ENCODE measurements at places on chromosomes 12 and 14. TPM values are rescaled to one million over a fixed set of nuclear protein-coding genes. Genes with fewer than 3 reads are reported as not detected.

IQSEC3 gene
- total RNA-seq, result 8.8 TPM

KRT73 gene
- not detected for total RNA-seq

PLCZ1 gene
- total RNA-seq, result not detected

NFATC4 gene
- 298 TPM for total RNA-seq

TMEM132C gene
- total RNA-seq, result 26.0 TPM

CCDC177 gene
- total RNA-seq, result 0.24 TPM

STAB2 gene
- total RNA-seq, result not detected

OR4M1 gene
- total RNA-seq, result not detected

SERPINA10 gene
- not detected for total RNA-seq

FAM177A1 gene
- 48.5 TPM for total RNA-seq

GRCh38 chr12:16675438-16675837 is 69.5 kb upstream of the LMO3 start:
- H3K27me3 ChIP-seq, result peaks cover 6% of the 10 kb centered on the region
- H3K27ac ChIP-seq, result no peak overlapping the region
- H3K36me3 ChIP-seq, result no peaks in the 10 kb centered on the region
- H3K4me1 ChIP-seq, result no peaks in the 10 kb centered on the region
- DNase-seq, result no peak
- H3K4me3 ChIP-seq, result no peak overlapping the region

DNA sequence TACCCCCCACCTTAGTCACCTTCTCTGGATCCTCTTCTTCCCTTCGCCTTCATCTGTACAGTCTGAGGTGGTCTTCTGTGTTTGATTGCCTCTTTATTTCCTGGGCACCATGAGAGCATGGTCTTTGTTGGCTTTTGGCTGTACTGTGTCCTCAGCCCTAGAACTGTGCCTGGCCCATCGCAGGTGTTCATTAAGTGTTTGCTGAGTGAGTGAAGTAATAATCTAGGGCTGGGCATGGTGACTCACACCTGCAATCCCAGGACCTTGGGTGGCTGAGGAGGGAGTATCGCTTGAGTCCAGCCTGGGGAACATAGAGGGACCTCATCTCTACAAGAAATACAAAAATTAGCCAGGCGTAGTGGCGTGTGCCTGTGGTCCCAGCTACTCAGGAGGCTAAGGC is 13.9 kb downstream of the ALDH2 start:
- H3K36me3 ChIP-seq, result peaks cover 27% of the 10 kb centered on the region
- peaks cover 8% of the 10 kb centered on the region for H3K4me1 ChIP-seq
- no peak overlapping the region for H3K4me3 ChIP-seq
- H3K27me3 ChIP-seq, result no peaks in the 10 kb centered on the region
- H3K27ac ChIP-seq, result no peak overlapping the region

GRCh38 chr12:39905152-39905551 is 200.7 kb downstream of the SLC2A13 start:
- H3K4me3 ChIP-seq, result no peak overlapping the region
- H3K4me1 ChIP-seq, result no peaks in the 10 kb centered on the region

DNA sequence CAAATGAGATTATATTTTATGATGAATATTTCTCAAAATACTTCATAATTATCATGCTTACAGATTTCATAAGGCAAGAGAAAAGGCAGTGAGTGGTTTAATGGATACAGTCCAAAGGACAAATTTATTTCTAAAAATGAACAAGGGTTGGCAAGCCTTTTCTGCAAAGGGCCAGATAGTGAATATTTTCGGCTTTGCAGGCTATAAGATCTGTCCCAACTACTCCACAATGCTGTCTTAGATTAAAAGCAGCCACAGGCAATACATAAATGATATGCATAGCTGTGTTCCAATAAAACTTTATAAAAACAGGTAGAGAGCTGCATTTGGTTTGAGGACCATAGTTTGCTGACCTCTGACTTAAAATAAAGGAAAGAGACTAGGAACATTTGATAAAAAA is 42.9 kb upstream of the STK38L start:
- no peaks in the 10 kb centered on the region for H3K36me3 ChIP-seq
- no peak overlapping the region for H3K4me3 ChIP-seq
- no peak for DNase-seq
- H3K27ac ChIP-seq, result no peak overlapping the region
- no peaks in the 10 kb centered on the region for H3K4me1 ChIP-seq

- no peak overlapping the region for H3K27ac ChIP-seq
- DNase-seq, result no peak
- no peak overlapping the region for H3K4me3 ChIP-seq
- H3K27me3 ChIP-seq, result peaks cover 65% of the 10 kb centered on the region
Observed at GRCh38 chr12:113445544-113446171, 23.5 kb downstream of the SDSL start.

DNA sequence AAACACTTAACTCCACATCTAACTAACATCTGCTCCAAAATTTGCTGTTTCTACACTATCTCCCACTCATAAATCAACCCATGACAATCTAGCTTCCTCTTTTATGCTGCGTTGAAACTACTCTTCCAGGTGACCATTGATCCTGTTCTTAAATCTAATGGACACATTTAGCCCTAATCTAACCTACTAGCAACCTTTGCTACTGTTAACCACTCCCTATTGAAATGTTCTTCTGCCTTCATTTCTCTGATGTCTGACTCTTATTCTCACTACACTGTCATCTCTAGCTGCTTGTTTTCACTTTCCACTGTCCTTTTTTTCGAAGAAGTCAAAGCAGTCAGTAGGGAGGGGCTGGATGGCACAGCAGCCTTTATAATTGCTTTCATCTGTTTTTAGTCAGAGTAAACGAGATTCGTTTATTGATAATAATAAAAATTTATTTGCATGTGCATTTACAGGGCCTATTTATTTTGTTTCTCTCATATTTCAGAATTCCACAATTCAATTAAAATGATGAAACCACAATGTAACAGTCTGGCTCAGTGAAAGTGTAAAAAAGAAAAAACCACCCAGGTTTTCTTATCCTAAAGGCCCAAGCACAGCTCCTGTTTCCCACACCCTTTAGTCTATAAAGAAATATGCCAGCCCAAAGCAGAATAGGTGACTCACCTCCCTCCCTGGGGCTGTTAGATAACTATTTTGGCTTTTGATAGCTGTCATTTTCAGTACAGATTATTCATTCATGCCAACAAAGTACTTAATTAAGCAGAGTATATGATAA is 44.9 kb downstream of the ATP2B1 start:
- peaks cover 23% of the 10 kb centered on the region for H3K36me3 ChIP-seq
- no peaks in the 10 kb centered on the region for H3K27me3 ChIP-seq
- DNase-seq, result no peak
- peak overlapping the region; percentile 36 for H3K27ac ChIP-seq
- peaks cover 32% of the 10 kb centered on the region for H3K4me1 ChIP-seq
- H3K4me3 ChIP-seq, result no peak overlapping the region

DNA sequence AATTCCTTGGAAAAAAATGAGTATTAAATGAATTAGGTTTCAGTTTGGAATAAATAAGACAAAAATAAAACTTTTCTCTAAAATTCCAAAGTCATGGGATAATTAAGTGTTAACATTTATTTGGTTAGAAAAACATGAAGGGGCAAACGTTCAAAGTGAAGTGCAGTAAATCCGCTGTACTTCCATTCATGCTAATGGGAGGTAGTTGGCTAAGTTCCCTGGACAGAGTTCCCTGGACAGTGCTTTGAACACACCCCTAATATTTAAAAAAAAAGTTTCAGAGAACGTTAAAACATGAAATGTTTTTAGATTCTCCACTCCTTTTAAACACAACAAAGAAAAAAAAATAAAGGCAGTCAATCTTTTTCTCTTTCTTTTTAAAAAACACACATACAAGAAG is 16.3 kb downstream of the ALX1 start:
- H3K4me1 ChIP-seq, result peaks cover 18% of the 10 kb centered on the region
- no peaks in the 10 kb centered on the region for H3K27me3 ChIP-seq
- peaks cover 10% of the 10 kb centered on the region for H3K36me3 ChIP-seq
- no peak overlapping the region for H3K4me3 ChIP-seq
- no peak for DNase-seq

DNA sequence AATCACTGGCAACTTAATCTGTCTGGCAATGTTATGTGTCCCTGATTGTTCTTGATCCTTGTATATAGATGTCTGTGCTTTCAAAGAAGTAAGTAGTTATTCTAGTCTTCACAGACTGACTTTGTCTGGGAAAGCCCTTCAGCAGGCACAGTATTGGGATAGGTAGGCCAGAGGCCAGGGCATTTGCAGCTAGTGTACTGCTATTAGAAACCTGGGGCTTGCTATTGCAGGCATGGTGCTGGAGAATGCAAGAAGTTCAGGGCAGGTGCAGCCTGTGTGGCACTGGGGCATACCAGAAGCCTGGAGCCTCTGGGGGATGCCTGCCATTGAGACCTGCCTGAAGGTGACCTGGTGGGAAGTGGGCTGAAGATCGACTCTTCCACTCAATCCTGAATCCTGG is 96.3 kb downstream of the TMTC3 start:
- DNase-seq, result no peak
- no peaks in the 10 kb centered on the region for H3K4me1 ChIP-seq

DNA sequence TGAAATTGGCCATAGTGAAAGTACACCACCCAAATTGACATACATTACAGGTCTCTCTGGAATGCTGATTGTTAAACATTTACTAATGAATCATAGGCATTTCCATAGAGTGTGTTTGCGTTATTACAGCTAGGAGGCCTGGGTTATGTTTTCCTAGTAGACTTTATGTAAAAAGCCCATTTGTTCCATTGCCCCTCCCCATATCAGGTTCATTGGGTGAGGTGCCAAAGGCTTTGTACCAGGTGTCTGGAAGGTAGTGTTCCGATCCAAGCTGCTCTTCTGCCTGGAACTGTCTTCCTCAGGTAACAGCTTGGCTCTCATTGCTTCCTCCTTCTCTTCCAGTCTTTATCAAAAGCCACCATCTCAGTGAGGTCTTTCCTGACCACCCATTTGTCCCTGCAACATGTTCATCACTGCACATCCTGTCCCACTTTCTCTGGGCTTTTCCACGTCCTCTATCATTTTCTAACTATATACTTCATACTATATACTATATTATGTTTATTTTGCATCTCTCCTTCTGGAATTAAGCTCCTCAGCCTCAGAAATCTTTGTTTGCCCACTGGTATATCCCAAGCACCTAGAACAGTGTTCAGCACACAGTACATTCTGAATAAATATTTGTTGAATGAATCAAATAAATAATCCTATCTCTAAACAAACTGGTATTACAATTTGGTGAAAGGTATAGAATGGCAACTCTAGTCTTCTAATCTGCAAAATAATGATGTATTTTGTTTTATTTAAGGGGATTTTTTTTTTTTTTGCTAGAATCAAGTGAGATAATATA is 252.3 kb downstream of the KTN1 start:
- peaks cover 4% of the 10 kb centered on the region for H3K27me3 ChIP-seq
- H3K4me1 ChIP-seq, result no peaks in the 10 kb centered on the region
- no peaks in the 10 kb centered on the region for H3K36me3 ChIP-seq
- H3K27ac ChIP-seq, result no peak overlapping the region
- no peak for DNase-seq
- no peak overlapping the region for H3K4me3 ChIP-seq

DNA sequence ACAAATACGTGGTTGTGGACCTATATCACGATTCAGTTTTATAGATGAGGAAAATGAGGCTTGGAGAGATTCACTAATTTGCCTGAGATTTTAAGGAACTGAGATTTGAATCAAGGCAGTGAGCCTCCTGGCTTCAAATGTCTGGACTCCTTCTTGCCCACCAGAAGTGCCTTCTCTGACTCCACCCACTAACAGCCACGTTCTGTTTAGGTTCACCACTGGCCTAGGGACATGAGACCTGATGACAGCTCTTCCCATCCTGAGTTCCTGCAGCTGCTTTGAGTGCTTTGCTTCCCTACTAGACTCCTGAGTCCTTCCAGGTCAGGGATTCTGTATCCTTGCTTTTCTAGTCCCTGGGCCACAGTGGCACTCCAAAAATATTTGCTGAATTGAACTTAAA is 57.1 kb downstream of the PLBD1 start:
- no peak overlapping the region for H3K27ac ChIP-seq
- DNase-seq, result no peak
- peaks cover 12% of the 10 kb centered on the region for H3K4me1 ChIP-seq
- peaks cover 23% of the 10 kb centered on the region for H3K36me3 ChIP-seq
- H3K27me3 ChIP-seq, result no peaks in the 10 kb centered on the region
- no peak overlapping the region for H3K4me3 ChIP-seq

- H3K4me3 ChIP-seq, result no peak overlapping the region
- DNase-seq, result no peak
- H3K36me3 ChIP-seq, result no peaks in the 10 kb centered on the region
- H3K4me1 ChIP-seq, result peaks cover 5% of the 10 kb centered on the region
- H3K27me3 ChIP-seq, result no peaks in the 10 kb centered on the region
Observed at GRCh38 chr14:57617510-57617909, 123.9 kb upstream of the CCDC198 start.

DNA sequence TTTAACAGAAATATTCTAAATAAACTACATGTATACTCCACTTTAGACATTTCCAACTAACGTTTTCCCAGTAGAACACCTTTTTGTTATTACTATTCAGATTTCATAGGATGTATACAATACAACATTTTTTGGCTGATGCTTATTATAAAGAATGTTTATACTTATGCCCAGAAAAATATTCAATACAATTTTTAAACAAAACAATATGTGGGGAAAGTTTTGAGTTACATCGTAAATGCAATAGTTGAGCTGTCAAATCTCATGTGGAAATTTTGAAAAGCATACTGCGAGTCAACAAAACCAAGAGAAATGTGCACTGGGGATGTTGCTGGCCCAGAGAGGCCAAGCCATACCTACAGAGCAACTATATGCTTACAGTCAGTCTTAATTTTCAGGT is 18.2 kb upstream of the MON2 start:
- no peaks in the 10 kb centered on the region for H3K36me3 ChIP-seq
- H3K4me1 ChIP-seq, result no peaks in the 10 kb centered on the region
- peaks cover 11% of the 10 kb centered on the region for H3K27me3 ChIP-seq
- H3K27ac ChIP-seq, result no peak overlapping the region
- no peak overlapping the region for H3K4me3 ChIP-seq

- H3K27ac ChIP-seq, result no peak overlapping the region
- DNase-seq, result no peak
- peaks cover 38% of the 10 kb centered on the region for H3K4me1 ChIP-seq
- no peak overlapping the region for H3K4me3 ChIP-seq
- H3K27me3 ChIP-seq, result no peaks in the 10 kb centered on the region
Observed at GRCh38 chr12:102478405-102479098, 1.8 kb downstream of the IGF1 start.

GRCh38 chr12:60684988-60685655 is 1089.3 kb downstream of the SLC16A7 start:
- no peak for DNase-seq
- H3K4me3 ChIP-seq, result no peak overlapping the region
- H3K27me3 ChIP-seq, result no peaks in the 10 kb centered on the region
- no peaks in the 10 kb centered on the region for H3K4me1 ChIP-seq

DNA sequence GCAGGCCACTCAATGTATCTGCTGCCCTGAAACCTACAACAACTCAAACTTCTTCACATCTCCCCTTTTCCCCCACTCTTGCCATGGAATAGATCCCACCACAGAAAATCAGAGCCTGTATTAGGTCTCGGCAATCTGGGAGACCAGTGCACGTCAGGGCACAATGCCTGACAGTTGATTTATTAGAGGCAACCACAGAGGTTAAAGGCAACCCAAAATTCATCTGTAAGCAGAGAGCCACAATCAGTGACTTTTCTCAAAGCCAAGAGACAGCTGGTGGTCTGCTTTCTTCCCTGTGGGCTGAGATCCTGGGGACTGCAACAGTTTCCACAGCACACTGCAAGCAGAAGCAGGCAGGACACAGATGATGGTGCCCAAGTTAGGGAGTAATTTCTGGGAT is 169.0 kb upstream of the NTF3 start:
- DNase-seq, result no peak
- peaks cover 4% of the 10 kb centered on the region for H3K4me1 ChIP-seq
- H3K27ac ChIP-seq, result no peak overlapping the region
- H3K36me3 ChIP-seq, result no peaks in the 10 kb centered on the region
- H3K4me3 ChIP-seq, result no peak overlapping the region

All from mesothelial cell of epicardium (in vitro differentiated cells).